Midbrain (tissue), 1 donor: ENCODE measurements at places on chromosomes 12 and 14.
A peak's percentile ranks its signal among the peaks of the same experiment; 100 is the strongest.

DNA sequence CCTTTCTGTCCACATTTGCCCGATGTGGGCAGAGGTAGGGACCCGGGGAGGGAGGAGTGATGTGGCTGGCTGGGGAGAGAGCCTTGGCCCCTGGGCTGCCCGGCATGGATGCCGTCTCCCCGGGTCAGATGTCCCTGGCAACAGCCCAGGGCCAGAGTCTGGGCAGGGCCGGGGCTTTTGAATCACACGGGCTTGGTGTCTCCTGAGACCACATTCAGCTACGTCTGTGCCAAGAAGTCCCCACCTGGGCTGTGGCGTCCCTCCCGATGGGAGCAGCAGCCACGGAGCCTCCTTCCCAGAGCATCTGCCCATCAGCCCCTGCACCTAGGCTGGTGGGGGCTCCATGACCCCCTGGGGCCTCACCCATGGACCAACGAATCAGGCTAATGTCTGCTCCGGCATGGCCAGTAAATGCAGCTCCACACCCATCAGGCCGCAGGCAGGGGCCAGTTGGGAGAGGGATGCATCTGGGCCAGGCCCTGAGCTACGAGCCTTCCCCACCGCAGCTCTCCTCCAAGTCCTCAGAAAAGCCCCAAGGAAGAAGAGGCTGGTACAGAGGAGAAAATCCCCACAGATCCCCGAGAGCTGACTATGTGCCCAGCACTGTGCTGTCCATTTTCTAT, 109.4 kb downstream of the RFLNA start:
- DNase-seq = no peak

DNA sequence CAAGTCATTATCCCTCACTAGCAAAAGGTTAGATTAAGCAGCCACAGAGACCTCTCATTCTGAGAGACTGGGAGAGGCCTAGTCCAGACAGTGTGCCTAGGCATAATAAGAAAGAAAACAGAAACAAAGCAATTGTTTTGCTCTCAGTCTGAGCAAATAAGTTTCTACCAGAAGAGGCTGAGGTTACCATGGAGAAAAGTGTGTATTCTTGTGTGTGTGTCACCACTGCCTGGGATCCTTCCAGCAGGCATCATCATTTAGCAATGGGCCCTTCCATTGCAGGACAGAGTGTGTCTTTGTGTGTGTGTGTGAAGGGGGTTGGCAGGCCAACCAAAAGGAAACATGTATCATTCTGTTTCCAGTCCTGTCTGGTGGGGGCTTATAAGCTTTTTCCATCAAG, 3.7 kb downstream of the EFS start:
- DNase-seq = peak; percentile 28

GRCh38 chr14:92610849-92611271, 97.3 kb downstream of the RIN3 start:
- DNase-seq = no peak

DNA sequence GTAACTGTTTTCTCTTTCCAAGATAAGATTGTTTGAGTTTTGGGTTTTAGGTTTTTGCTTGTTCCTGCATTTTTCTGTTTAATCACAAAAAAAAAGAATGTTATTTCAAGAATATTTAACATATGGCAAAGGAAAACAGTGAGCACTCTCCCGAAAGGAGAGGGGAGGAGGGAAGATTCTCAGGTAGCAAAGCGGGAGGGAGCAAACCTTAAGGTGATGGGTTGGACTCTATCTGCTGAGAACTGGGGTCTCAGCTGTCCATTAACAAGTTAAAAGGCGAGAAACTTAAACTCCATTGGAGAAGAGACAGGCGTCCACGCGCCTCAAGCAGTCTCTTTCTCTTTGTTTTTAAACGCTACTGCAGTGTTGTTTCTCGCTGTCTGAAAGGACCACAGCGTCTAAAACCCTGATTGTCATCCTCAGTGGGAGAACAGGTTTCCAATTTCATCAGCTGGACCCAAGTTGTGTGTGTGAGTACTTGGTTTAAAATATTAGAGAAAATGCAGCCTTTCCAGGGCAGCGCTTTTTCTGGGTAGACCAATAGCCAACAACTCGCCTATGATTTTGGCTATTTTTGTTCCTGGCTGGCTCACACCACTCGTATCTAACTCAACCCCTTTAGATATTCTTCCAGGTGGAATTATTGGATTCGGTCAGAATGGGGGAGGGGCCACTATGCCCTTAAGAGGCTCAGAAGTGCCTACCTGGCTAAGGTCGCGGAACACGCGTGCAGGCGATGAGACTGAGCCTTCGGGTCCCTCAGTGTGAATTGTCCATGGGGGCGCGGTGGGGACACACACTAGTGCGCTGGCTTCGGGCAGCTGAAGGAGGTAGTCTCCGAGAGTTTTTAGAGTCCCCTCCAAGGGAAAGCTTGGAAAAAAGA, 8.2 kb downstream of the SIX1 start:
- no peak for DNase-seq

DNA sequence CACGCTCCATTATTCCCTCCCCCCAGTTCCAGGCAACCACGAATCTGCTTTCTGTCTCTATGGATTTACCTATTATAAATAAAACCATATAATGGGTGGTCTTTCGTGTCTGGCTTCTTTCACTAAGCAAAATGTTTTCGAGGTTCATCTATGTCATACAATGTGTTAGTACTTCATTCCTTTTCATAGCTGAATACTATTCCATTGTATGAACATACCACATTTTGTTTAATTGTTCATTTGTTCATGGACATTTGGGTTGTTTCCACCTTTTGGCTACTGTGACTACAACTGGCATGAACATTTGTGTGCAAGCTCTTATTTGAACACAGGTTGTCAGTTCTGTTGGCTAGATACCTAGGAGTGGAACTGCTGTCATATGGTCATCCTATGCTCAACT, 12.9 kb upstream of the PAPOLA start:
- no peak for DNase-seq

- DNase-seq = no peak
These were observed 953 bp upstream of the NKX2-8 start for GRCh38 chr14:36583242-36583892.

GRCh38 chr12:101727098-101727497, 12.2 kb downstream of the SYCP3 start:
- no peak for DNase-seq

DNA sequence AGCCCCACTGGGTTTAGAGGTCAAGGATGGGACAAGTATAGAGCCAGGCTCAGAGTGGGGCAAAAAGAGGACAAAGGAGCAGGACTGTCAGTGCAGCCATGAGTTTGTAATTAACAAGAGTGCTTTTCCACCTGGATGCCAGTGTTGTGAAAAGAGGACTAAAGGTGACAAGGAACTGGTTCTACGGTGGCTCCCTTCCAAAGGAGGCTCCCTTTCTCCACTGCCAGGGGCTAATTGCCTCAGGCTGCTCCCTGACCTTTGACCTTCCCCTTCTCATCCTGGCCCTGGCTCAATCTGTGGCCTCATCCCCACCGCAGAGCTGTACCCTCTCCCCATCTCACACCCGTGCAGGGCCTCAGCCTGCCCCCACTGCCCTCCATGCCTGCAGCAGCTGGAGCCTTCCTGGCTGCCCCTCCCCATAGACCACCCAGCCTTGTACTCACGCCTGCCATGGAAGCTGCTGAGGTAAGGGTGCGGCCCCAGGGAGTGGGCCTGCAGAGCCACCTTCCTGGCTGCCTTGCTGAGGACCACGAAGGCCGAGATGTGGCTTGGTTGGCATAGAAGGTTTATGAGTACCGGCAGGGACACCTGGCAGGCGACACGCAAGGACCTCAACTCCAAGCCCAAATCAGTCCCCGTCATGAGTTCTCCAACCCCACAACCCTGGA, 24.8 kb upstream of the FKBP4 start:
- DNase-seq = no peak

DNA sequence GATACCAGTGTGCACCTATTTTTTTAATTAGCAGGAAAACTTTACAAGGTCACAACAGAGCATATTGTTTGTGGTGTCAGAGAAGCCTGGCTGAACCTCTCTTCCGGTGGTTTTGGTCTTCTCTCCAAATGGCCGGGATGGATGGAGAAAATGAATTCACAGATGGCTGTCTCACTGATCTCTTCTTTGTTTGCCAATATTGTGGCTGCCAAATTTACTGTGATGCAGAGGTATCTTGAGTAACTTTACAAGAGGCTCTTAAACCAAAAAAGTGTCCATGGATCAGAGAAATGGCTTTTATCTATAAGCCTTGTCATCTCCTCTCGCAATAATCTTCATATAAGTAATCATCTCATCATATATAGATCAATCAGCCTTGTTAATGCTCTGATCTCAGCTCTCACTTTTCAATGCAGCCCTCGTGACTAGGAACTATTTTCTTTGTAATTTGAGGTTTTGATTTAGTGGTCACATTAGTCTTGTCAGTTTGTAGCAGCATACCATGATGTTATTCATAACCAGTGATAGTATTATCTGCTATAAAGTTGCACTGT, 308.1 kb downstream of the EGLN3 start:
- no peak for DNase-seq

DNA sequence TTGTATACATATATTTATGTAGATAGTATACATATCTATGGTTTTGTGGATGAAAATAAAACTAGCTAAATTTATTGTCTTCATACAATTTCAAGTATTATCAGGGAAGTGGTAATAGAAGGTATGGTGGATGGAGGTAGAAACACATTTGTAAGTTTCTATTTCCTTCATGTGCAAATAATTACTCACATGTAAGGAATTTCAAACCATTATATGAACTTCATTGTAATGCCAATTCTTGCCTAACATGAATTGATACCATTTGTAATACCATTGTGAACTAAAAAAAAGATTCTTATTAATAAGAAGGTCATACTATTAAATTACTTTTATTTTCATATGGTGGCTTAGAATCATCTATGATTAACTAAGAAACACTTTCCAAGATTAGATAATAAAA, 20.1 kb upstream of the PPFIA2 start:
- no peak for DNase-seq

DNA sequence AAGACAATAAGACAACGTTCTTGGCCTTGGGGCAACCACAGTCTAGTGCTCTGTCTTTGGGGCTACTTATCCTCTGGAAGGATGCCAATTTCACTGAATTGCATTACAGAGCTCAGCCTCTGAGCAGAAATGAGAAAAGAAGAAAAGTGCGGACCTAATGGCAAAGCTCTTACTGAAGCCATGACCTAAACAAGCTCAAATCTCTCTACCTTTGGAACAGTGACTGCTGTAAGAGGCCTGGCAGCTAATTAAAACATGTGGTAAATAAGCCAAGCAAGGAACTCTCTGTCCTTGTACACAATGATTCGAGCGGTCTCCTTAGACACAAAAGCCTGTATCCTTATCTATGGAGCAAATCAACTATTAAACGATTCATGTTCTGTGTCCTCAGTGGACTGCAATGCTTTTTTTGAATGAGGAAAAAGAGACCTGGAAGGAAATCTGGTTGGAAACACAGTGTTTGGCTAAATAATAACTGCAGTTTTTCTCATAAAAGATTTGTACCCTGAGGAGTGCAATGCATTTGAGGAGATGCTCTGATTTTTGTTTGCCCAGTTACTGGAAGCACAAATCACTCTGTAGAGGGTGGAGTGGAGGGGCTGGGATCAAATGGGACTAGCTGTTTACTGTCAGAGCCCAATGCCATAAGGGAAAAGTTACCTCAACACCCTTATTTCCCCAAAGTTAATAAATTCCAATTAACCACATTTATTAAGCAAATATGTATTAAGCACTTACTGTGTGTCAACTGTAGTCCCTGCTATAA, 113.9 kb downstream of the NDUFA12 start:
- DNase-seq = no peak

DNA sequence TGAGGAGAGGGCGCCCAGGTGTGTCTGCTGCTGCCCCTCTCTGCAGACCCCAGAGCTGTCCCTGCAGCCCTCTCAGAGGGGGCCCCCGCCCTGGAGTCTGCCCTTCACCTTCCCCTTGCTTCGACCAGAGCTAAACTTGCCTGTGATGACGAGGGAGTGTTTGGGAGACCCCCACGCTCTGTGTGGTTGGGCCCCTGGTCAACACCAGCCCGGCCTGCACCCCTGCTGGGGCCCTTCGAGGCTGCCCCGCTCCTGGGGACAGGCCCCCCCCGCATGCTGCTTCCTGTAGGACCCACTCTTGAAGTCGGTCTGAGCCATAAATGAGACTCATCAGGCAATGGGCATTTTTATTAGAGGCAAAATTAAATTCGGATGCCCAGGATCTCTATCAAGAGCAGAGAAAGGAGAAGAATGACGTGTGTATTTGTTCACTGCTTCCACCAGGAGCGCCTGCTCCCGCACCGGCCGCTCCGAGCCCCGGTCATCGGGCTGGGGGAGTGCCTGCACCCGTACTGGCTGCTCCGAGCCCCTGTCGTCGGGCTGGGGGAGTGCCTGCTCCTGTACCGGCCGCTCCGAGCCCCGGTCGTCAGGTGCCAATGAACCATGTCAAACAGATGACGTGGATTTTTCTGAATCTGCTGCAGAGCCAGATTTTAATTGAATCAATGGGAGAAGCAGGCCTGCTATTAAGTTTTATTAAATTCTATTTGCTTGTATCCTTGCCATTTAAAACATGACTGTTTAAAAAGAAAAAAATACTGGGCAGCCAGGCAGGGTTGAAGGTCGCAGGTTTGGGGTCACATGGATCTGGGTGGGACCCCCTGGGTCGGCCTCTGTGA, 47.7 kb downstream of the NOC4L start:
- DNase-seq = no peak

GRCh38 chr12:6469609-6470374, 685 bp downstream of the VAMP1 start:
- DNase-seq = no peak

- no peak for DNase-seq
These were observed 14.8 kb upstream of the DLGAP5 start for GRCh38 chr14:55206175-55206693.

- no peak for DNase-seq
These were observed 88.6 kb downstream of the AEBP2 start for GRCh38 chr12:19527866-19528265.

GRCh38 chr14:56590535-56590960, 10.9 kb downstream of the TMEM260 start:
- DNase-seq = no peak

DNA sequence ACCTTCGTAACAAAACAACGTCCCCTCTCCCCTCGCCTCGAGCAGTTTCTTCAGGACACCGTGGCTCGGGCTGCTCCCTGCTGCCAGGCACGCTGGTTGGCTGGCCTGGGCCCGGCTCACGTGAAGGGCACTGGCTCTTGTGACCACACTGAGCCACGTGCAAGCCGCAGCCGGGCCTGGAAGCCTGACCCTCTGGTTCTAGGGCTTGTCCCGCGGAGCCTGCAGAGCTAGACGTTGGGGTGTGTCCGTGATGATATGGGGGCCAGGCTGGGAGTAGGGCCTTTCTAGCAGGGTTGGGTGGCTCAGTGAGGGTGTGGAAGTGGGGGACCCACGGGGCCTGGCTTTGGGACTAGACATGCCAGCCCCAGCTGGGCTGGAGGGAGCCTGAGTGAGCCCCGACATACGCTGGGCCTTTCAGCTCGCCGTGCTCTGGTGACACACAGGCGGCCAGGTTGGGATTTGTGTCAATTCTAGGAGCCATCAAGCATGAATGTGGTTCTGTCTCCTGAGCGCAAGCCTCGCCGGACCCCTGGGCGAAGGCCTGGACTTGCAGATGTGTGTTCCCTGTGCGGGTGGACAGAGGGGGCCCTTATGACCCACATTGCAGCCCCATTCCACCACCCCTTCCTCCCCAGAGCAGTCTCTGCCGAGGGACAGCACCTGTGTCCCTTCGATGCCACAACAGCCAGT, 13.6 kb upstream of the AMN start:
- no peak for DNase-seq

GRCh38 chr14:100362311-100362927, 39.3 kb downstream of the SLC25A47 start:
- DNase-seq = no peak
